Adrenal gland (tissue), 19 donors: ENCODE measurements at places on chromosomes 11 and 22. TPM values are rescaled to one million over a fixed set of nuclear protein-coding genes. Genes with fewer than 3 reads are reported as not detected.

GRCh38 chr11:15145151-15145550 is 30.4 kb downstream of the INSC start:
- H3K27ac ChIP-seq: no peak overlapping the region
- H3K27me3 ChIP-seq: no peaks in the 10 kb centered on the region
- no peak for DNase-seq
- no peak overlapping the region for H3K4me3 ChIP-seq

- no peaks in the 10 kb centered on the region for H3K4me1 ChIP-seq
- no peak overlapping the region for H3K27ac ChIP-seq
- H3K27me3 ChIP-seq: no peaks in the 10 kb centered on the region
- H3K4me3 ChIP-seq: no peak overlapping the region
Observed at GRCh38 chr11:92152245-92152644, 72.4 kb upstream of the FAT3 start.

DNA sequence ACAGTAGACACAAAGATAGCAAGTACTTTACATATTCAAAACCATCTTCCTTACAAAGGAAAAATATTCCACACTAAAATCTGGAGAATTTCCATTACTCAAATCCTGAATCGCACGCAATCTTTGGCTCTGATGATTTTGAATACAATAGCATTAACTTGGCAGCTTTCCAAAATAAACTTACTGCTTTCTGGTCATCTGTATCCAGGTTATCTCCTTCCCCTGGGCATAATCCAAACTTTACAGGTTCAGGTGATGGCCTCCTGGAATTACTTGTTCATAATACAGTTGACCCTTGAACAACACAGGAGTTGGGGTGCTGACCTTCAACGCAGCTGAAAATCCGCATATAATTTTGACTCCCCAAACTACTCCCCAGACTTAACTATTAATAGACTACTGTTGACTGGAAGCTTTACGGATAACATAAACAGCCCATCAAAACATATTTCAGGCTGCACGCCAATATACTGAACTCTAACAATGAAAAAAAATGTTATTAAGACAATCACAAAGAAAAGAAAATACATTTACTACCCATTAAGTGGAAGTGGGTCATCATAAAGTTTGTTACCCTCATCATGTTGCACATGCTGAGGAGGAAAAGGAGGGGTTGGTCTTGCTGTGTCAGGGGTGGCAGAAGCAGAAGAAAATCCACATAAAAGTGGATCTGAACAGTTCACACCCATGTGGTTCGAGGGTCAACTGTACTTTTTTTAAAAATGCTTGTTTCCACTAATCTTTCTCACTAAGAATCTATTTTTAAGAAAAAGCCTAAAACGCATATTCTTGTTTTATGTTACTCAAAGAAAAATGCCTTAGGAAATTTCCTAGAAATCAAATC is 6.5 kb downstream of the MTMR2 start:
- no peaks in the 10 kb centered on the region for H3K36me3 ChIP-seq
- H3K4me3 ChIP-seq: no peak overlapping the region
- H3K27me3 ChIP-seq: no peaks in the 10 kb centered on the region
- H3K27ac ChIP-seq: no peak overlapping the region
- peaks cover 36% of the 10 kb centered on the region for H3K4me1 ChIP-seq
- DNase-seq: no peak

DNA sequence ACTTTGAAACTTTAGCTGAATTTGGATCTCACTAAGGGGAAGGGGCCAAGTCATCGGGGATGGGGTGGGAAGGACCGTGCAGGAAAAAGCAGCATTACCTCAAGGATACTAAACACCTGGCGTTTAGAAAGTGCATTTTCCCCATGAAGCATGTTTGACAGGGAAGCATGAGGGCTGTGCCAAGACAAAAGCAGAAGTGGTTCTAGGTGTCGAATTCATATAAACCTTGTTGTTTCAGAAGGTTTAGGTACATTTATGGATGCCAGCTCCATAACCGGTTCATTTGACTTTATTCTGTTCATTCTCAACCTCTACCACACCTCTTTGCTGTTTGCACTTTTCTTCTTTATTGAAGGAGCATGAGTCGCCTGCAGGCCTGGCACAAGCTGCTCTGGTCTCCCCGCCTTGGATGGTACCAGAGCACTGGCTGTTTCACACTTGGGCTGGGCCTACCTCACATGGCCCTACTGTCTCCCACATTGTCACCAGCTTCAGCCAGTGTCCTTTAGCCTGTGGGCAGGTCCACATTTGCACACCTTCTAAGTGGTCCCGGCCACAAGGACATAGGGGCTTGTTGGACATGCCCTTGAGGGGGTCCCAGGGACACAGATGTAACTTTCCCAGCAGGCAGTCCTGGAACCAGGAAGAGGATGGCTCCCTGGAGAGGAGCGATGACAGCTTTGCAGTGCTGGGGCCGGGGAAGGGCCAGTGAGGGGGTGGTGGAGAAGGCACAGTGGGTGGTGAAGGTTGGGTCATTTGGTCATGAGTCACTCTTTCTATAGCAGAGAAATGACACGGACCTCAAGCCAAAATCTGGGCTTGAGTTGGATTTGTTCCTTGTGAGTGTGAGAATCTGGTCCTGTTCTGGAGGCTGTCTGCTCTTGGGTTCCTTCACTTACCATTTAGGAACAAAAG is 3.2 kb upstream of the ST14 start:
- no peaks in the 10 kb centered on the region for H3K36me3 ChIP-seq
- peak; percentile 45 for DNase-seq
- no peak overlapping the region for H3K4me3 ChIP-seq
- H3K27ac ChIP-seq: no peak overlapping the region

DNA sequence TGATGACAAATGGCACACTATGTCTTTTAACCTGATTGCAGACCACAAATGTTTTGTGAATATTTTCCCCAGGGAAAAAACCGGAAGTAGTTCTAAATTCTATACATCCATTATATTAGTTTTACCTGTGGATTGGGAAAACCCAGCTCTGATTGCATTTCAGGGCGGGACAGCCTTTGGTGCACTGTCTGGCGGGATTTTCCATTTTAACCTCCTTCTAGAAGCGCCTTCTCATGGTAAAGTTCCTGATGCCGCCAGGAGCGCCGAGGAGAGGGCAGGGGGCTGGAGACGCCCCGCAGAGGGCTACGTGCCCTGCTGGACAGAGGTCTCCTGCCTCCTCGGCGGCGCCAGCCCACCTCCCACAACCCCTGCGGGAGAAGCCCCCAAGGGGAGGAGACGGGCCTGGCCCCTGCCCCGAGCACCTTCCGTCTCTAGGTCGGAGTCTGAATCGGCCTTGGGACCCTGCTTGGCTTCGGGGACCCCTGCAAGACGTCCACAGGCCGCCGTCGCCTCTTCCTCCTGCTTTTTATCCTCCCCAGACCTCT is 1.2 kb upstream of the P2RX6 start:
- no peak overlapping the region for H3K4me3 ChIP-seq
- no peak for DNase-seq
- H3K36me3 ChIP-seq: no peaks in the 10 kb centered on the region
- H3K27me3 ChIP-seq: no peaks in the 10 kb centered on the region
- H3K4me1 ChIP-seq: peaks cover 18% of the 10 kb centered on the region

- H3K27me3 ChIP-seq: no peaks in the 10 kb centered on the region
- H3K4me3 ChIP-seq: no peak overlapping the region
- H3K4me1 ChIP-seq: peaks cover 22% of the 10 kb centered on the region
- H3K27ac ChIP-seq: no peak overlapping the region
- no peak for DNase-seq
Observed at GRCh38 chr22:24327832-24328231, 57.2 kb downstream of the SPECC1L start.

- H3K4me3 ChIP-seq: no peak overlapping the region
- peaks cover 3% of the 10 kb centered on the region for H3K4me1 ChIP-seq
Observed at GRCh38 chr11:77559686-77560401, 29.9 kb upstream of the AQP11 start.

DNA sequence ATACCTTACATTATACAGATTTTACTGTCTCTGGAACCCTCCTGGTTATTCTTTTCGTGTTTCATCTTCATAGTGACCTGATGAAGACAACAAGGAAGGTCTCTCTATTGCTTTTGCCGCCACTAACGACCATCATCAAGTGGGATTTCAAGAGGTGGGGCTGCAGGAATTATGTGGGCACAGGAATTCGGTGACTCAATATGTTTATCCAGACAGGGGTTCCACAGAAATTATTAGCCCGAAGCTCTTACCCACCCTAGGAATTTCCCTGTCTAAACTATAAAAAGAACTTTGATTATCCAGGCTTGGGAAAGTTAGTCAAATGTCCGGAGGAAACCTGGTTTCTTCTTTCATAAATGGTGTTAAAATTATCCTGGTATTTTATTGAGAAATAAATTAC is 566.8 kb upstream of the TENM4 start:
- DNase-seq: no peak
- no peak overlapping the region for H3K4me3 ChIP-seq
- H3K4me1 ChIP-seq: no peaks in the 10 kb centered on the region
- no peaks in the 10 kb centered on the region for H3K36me3 ChIP-seq
- no peaks in the 10 kb centered on the region for H3K27me3 ChIP-seq

- no peak overlapping the region for H3K27ac ChIP-seq
- H3K27me3 ChIP-seq: no peaks in the 10 kb centered on the region
- H3K4me3 ChIP-seq: no peak overlapping the region
- H3K36me3 ChIP-seq: no peaks in the 10 kb centered on the region
- DNase-seq: no peak
Observed at GRCh38 chr22:43447380-43447779, 35.6 kb downstream of the MPPED1 start.

- no peaks in the 10 kb centered on the region for H3K4me1 ChIP-seq
- no peak overlapping the region for H3K4me3 ChIP-seq
- H3K27me3 ChIP-seq: no peaks in the 10 kb centered on the region
- peak; percentile 59 for DNase-seq
- no peak overlapping the region for H3K27ac ChIP-seq
Observed at GRCh38 chr11:31106968-31107576, 262.5 kb downstream of the DCDC1 start.

The TMEM191C gene
- not detected for total RNA-seq

The PANX3 gene
- total RNA-seq: not detected

The RASL10A gene
- 2.2 TPM for total RNA-seq

The PPME1 gene
- 55.7 TPM for total RNA-seq

The NCR3LG1 gene
- total RNA-seq: 7.3 TPM

The HBG2 gene
- total RNA-seq: not detected

The TMEM191B gene
- total RNA-seq: 0.74 TPM

The MYEOV gene
- total RNA-seq: 0.14 TPM
